ENCODE measurements at places on chromosomes 12 and 14.

- DNase-seq, result no peak
Measured at GRCh38 chr12:22415342-22416309, 81.1 kb upstream of the ST8SIA1 start.

- no peak for DNase-seq
Measured at GRCh38 chr12:20629414-20630156, 65.5 kb upstream of the SLCO1C1 start.

GRCh38 chr12:66648033-66648735 is 30.7 kb downstream of the GRIP1 start:
- DNase-seq, result no peak

GRCh38 chr12:74539261-74539660 is 1.6 kb downstream of the ATXN7L3B start:
- DNase-seq, result no peak

DNA sequence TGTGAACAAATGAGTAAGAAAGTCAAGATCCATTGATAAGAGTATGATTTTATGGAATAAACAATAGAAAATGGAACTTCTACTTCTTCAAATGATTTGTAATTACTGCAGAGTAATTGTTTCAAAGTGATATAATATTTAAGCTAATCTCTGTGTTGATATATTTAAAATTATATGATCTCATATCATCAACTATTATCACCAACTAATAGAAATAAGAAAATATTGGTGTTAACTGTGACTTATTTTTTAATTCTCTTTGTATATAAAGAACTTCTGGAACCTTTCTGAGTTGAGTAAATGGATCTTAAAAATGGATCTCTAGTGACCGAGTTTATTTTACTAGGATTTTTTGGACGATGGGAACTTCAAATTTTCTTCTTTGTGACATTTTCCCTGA is at the start of gene OR4L1:
Gene OR4L1 (plus strand): TSS at position 301 of the 400 bp plus-strand sequence. CDS start 0 bp downstream, at position 301.
- no peak for DNase-seq

- DNase-seq, result no peak
Measured at GRCh38 chr14:77918448-77918847, 118.5 kb downstream of the ADCK1 start.

GRCh38 chr14:44149597-44149996 is 357.5 kb downstream of the FSCB start:
- peak; percentile 56 for DNase-seq

DNA sequence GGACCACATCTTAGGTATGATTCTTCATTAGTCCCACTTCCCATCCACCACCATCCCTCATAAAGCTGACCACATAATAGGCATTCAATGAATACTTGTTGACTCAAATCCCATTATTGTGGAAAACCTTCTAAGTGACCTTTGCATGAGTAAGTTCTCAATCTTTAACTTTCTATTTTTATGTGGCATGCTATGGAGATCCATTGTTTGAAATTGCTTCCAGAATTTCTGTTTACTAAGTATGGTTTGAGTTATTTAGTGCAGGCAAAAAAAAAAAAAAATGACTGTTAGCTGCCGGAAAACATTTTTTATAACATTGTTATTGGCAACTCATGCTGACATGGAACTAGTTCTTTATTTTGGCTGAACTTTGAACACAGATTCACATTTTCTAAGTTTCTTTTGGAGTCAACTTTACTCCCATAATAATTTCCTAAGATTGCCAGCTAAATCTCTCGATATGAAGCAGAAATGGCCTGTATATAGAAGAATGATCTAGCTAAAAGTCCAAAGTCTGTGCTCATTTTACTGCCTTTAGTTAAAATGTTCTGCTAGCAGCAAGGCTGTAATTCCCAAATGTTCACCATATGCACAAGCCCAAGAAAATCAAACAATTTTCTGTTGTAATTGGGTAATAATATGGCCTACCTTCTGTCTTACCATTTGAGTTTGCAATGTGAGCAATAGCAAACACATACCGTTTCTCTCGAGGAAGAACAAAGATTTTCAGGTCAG is 77.9 kb downstream of the PTGER2 start:
- no peak for DNase-seq

DNA sequence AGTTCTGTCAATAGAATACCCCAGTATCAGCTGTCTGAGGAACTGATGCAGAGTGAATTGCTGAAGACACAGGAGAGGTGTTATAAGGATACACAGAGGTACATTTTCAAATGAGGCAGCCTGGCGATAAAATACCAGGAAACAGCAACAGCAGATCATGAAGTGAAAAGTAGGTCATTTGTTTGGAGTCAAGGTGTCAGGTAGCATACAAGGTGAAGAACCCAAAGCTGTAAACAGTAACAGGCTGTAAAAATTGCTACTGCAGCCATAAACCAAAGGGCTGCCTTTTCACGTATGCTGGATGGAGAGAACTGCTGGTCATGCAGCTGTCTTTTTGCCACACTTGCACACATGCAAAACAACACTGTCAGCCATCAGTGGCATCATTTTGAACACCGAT is 9.3 kb upstream of the TWF1 start:
- DNase-seq, result no peak

- no peak for DNase-seq
Measured at GRCh38 chr12:127295630-127296029, 971.3 kb upstream of the TMEM132C start.

GRCh38 chr14:71236487-71236886 is 329.2 kb downstream of the PCNX1 start:
- no peak for DNase-seq

- DNase-seq, result no peak
Measured at GRCh38 chr14:92323011-92323915, at the start of gene SLC24A4. Gene SLC24A4, plus strand, starts transcription at chr14:92323165. Its CDS starts 666 bp downstream, at chr14:92323831.

- DNase-seq, result peak; percentile 97
Measured at GRCh38 chr12:7129872-7130691, at the start of gene CLSTN3. Gene CLSTN3, plus strand, starts transcription at chr12:7130371. Its CDS starts 278 bp downstream, at chr12:7130649.

DNA sequence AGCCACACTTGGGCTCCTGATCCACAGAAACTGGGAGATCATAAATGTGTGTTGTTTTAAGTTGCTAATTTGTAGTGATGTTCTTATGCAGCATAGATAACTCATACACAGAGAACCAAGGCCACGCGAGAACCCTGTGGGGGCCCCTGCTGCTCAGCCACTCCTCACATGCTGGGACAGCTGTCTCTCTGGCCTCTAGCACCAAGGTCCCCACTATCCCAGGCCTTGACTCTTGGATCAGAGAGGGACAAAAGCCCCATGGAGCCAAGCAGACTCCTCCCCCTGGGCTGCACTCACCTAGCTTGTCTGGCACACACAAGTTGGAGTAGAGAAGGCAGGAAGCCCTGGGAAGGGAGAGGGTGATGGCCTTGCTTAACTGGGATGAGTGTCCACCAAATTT is 11.3 kb downstream of the PLD4 start:
- DNase-seq, result no peak

DNA sequence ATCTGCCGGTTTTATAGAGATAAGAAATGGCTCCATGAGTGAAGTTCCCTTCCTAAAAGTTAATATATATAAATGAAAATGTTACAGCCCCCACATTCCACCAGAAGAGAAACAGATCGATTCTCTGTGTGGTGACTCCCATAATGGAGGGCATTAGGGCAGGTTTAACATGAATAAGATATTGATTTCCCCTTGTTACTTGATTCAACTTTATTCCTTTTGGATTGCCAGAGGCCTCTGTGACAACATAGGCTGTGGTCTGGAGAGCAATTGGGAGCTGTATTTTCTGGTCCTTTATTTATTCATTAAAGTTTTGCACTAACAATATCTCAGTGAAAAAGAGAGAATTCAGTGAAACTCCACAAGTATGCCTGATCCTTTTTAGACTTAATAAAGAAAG is 125.2 kb upstream of the CCDC196 start:
- no peak for DNase-seq

DNA sequence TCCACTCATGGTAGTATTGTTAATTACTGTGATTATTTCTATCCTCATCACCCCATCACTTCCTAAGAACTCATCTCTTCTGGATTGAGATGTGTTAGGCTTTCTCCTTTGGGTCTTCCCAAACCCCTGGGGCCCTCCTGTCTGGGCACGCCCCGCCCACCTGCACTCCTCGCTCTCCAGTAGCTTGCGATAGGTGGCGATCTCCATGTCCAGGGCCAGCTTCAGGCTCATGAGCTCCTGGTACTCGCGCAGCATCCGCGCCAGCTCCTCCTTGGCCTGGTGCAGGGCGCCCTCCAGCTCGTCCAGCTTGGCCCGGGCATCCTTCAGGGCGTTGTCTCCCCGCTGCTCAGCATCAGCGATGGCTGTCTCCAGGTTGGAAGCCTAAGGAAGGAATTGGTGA is 6.8 kb downstream of the KRT71 start:
- no peak for DNase-seq

GRCh38 chr12:45638386-45638785 is 91.1 kb upstream of the ARID2 start:
- DNase-seq, result no peak

DNA sequence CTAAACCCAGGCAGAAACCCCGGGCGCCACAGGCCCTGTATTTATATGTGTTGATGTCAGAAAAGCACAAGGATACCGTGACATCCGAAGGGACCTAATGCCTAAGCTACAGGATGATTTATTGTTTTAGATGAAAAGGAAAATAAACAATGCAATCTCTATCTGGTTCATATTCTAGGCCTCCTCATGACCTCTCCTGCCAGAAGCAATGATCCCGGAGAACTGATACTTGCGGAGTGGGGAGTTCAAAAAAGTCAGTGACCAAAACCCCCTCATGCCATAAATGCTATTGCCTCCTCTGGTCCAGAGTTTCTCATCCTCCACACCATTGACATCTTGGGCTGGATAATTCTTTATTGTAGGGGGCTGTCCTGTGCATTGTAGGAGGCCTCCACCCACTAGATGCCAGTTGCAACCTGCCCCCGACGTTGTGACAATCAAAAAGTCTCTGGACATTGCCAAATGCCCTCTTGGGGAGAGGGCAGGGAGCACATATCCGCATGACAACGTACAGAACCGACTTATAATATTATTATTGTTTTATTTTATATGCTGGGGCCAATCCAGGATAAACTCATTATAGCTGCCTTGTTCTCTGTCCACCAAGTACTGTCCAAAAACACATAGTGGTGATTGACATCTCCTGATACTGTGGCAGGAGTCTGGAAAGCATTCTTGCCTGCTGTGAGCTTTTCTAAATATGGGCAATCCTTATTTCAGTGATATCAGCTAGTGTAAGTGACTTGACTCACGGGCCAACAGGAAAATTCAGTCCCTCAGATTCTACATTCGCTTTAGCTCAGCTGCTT is 1.1 kb upstream of the CSRP2 start:
- no peak for DNase-seq

DNA sequence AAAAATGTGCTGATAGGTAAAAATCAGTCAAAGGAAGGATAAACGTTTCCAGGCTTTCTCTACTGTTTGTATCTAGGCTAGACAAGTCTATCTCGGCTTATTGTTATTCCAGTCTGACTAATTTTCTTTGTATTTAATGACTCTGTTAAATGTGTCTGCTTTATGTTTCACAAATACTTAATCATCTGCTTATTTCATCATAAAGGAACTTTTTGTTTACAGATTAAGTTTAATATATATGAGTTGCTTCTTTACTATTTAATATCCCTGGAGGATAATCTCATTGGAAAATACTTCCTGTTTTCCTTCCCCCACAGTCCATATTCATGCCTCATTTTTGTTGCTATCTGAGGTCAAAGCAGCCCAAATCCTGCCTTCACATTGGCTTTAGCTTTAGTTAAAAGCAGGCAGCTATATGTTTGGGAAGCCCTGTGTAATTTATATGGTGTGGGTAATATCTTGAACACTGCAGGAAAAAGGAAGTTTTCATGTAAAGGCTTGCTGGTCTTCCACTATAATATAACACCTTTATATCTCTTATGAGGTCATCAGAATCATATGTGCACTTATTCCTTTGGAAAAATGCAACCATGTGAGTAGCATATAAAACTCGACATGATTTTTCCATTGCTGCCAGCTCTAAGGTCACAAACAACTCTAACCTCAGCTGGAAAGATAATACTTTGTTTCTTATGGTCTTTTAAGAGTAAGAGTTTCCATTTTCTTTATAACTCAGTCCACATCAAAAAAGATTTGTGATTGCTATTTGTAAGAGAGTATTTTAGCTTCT is 76.8 kb downstream of the ALX1 start:
- DNase-seq, result no peak

DNA sequence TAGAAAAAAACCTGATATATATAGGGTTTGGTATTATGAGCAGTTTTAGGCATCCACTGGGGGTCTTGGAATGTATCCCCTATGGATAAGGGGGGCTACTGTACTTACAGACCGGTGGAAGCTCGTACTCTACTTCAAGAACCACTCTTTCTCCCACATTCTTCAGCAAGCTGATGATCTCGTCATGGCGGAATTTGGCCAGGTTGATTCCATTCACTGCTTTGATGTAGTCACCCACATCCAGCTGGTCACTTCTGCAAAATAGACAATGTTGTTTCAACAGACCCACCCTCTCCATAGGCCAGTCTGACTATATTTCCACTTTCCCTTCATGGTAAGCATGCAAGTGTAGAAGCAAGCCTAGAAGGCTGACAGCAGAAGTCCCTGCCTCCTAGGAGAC is 139.9 kb downstream of the GRIP1 start:
- peak; percentile 47 for DNase-seq

- no peak for DNase-seq
Measured at GRCh38 chr14:71487941-71488340, 444.3 kb upstream of the RGS6 start.

DNA sequence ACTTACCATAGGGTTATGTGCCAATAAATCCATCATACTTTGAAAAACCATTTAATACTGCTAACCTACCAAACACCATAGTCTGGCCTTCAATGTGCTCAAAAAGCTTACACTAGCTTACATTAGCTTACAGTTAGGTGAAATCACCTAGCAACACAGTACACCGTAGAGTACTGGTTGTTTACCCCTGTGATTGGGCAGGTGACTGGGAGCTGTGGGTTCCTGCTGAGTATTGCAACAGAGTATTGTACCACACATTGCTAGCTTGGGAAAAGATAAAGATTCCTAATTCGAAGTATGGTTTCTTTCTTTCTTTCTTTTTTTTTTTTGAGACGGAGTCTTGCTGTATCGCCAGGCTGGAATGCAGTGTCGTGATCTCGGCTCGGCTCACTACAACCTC is 5.6 kb downstream of the ATP5MC2 start:
- DNase-seq, result no peak

DNA sequence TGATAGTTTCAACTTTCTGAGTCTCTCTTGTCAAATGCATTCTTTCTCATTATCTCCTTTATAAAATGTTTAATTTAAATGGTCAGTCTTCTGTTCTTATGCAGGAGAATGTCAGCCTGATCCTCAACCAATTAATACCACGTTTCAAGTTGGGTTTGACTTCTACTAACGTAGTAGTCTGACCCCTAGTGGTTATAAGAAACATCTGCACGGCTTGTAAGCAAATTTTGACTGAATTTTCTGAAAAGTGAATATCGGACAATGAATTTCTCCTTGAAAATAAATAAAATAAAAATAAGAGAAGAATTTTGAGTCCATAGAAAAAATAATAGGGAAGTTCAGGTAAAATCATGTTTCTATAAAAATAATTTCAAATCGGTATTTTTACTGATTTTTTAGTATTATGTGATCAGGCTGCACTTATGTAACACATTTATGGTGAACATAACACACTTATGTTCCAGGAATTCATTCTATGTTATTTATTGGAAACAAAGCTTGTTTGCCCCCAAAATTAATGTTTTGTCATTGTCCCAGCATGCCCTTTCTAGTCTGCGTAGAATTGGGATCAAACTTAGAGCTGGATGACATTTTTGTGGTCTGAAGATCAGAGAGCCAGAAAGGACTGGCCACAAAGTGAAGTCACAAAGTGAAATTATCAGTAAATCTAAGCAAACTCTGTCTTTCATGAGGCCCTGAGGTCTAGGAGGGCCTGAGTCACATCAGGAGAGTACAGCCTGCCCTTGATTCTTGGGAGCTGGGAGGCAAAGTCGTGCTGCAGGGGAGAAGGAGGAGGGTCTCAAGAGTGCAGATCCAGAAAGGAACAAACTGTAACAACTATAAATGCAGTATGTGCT is 101.2 kb upstream of the STXBP6 start:
- no peak for DNase-seq

- DNase-seq, result peak; percentile 84
Measured at GRCh38 chr12:108638141-108638827, 4.6 kb upstream of the SELPLG start.
